Glomerular endothelial cell (primary cell): ENCODE measurements at places on chromosomes 6 and 20.

DNA sequence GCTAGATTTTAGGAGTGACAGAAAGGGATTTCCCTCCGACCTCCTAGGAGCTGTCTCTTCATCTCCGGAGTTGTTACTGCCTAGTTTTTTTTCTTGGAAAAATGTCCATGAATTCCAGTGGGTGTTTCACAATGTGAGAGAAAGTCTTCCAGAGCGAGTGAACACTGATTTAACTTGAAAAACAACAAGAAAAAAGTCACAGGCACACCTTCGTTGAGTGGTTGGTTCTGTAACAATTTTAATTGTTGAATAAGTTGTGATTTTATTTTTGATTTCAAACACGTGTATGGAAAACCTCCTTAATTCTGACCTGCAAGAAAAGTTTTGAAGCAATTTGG, 2.9 kb downstream of the TFAP2C start:
- DNase-seq, result no peak

- no peak for DNase-seq
Measured at GRCh38 chr6:127397729-127398630, 54.6 kb upstream of the ECHDC1 start.

- DNase-seq, result no peak
Measured at GRCh38 chr20:32839227-32839981, 19.3 kb upstream of the EFCAB8 start.

- DNase-seq, result no peak
Measured at GRCh38 chr6:11964729-11965335, 47.3 kb upstream of the HIVEP1 start.

GRCh38 chr6:40931931-40932330, 107.1 kb downstream of the UNC5CL start:
- no peak for DNase-seq

DNA sequence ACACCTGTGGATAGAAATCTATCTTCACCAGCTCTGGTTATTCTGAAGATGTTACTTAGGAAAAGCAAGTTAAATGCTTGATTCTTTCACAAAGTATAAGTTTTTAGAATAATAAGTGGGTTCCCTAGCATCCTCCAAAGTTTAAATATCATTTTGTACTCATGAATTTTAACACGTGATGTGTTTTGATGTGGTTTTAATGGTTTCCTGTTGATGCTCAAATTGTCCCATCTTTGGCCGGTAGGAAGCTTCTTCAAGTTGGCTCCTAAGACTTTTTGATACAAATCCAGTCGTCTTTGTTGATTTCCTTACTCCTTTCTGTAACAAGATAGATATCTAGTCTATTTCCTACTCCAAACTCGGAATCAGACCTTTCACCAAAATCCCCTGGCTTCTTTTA, 94.5 kb upstream of the STXBP5 start:
- no peak for DNase-seq

- no peak for DNase-seq
Measured at GRCh38 chr6:110658631-110659211, 156.5 kb downstream of the CDK19 start.

DNA sequence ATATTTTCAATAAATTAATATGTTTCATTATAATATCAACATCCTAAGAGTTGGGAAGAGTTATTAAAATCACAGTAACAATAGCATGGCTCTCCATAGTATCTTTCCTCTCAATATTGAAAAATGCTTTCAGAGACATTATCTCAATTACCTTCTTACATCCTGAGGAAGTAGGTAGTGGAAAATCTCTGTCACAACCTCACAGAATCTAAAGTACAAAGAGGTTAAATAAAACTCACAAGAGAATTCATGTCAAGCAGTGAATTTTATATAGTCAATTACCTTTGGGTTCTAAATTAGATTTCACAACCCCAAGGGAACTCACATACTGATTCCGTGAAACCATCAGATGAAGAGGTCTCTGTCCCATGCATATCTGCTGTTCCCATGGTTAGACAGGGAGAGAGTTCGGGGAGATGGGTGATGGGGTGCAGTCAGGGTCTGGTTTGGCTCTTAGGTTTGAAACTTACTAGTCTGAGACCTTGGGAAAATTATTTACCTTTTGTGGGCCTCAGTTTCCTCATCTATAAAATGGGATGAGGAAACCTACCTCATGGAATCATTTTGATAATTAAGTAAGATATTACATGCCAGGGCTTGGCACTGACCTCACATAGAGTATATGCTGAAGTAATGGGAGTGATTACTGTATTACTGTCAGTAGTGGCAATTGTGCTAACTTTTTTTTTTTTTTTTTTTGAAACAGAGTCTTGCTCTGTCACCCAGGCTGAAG, 74.0 kb upstream of the SNX9 start:
- no peak for DNase-seq

- DNase-seq, result no peak
Measured at GRCh38 chr6:12593771-12594529, 122.6 kb upstream of the PHACTR1 start.

- DNase-seq, result no peak
Measured at GRCh38 chr6:44035621-44036020, 91.6 kb downstream of the MRPL14 start.

GRCh38 chr6:144478483-144478882, 193.3 kb downstream of the UTRN start:
- DNase-seq, result no peak

- DNase-seq, result no peak
Measured at GRCh38 chr6:47767102-47767501, 14.7 kb upstream of the OPN5 start.

DNA sequence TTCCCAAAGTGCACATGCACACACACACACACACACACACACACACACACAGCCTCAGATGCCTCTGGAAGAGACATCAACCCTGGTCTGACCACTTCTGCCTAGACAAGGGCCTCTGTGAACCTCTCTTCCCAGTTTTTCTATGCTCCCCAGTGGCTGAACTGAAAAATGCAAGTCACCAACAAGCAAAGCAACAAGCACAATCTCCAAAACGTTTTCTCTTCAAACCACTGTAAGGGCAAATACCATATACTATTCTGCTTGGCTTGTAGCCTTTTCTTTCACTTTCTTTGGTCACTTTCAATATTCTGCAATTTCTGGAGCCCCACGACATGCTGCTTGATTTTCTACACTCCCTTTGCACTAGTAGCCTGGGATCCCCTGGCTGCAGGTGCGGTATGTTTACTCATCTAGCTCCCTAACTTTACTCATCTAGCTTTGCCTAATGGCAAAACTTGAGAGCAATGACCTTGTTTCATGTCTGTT, 121.4 kb upstream of the DST start:
- DNase-seq, result no peak

- no peak for DNase-seq
Measured at GRCh38 chr20:8393381-8393780, 261.3 kb downstream of the PLCB1 start.

GRCh38 chr20:38133680-38134426, 31.2 kb downstream of the TGM2 start:
- DNase-seq, result no peak

DNA sequence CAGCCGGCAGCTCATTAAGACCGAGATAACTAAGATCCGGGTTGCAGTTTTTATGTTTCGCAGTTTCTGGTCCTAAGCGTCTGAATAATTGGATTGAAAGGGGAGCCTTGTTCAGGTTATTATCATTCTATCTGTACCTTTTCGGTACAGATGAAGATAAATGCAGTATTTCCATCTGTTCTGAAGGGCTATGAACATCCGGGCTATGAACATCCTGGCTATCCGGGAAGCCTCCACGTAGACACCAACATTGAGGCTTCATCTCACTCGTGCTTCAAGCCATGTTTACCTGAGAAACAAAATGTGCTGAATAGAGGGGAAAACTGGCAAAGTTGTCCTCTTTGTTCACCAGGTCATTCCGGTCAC, 399 bp upstream of the REPS1 start:
- no peak for DNase-seq

DNA sequence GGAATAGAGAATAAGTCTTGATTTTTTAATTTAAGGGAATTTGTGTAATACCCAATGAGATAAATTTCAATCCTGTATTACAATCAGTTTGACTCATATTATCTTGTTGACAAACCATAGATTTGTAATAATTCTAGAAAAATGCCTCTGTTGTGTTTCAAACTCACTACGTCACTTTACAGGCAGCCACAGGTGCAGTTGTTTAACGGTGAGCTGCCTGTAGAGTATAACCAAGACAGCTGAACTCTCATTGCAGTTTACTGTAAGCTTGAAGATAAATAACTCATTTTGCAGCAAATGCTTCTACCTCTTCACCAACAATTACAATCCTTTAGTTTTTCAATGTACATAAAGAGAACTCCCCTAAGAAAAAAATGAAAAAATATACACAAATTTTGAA, 114.3 kb downstream of the PRKN start:
- no peak for DNase-seq

GRCh38 chr6:136365776-136366354, 76.2 kb upstream of the BCLAF1 start:
- no peak for DNase-seq

DNA sequence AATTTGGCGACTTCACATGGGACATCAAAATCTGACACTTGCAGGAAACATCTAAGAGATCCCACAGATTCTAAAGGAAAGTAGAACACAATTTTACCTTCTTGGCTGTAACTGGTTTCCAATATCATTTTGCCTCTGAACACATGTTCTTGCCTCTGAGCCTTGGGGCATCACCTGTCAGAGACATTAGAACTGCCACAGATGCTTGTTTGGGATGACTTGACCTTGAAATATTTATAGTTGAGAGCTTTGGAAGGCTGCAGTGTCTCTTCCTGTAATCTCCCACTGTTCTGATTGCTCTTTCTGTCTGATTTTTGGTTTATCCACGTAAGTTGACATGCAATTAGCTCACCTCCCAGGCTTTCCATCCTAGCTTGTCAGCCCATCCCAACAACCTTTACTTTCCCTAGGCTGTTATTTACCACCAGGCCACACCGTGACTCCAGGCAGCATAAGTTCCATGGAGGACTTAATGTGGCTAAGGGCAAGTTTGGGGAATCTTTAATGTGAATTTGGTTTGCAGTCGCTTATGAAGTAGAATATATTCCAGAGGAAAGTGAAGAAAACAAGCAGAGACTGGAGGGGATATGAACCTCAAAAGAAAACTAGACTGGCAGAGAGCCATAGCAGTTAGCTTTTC, 256.5 kb upstream of the RIN2 start:
- no peak for DNase-seq

DNA sequence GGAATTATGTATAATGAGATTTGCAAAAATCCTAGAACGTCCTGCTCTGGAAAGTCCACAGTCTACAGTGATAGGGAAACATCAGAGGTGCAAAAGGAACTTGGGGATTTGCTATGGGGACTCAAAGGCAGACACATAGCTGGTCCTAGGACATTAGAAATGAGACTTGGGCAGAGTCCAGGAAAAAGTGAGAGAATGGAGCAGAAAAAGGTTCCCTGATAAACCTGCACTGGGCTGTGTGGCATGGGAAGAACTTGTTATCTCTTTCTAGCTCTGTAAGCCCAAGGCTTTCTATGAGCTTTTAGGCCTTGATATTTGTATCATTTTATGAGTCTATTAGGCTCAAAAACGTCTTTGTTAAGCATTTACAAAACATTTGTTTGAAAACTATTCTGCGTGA, 15.2 kb downstream of the PRND start:
- no peak for DNase-seq

DNA sequence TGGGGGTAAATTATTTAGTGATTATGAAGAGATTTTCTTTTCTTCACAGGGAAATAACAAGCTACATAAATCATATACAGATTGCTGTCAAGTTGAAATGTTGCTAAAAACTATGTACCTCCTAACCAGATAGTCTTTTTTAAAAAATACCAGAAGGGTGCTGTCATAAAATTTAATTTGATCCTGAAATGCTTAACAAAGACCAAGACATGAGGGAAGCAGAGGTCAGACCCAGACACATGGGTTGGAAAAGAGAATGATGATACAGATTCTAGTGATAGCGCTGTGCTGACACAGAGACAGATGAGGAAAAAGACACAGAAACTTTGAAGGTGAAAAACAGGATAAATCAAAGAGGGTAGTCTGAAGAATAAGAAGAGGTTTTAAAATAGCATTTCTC, 573.1 kb downstream of the HACE1 start:
- no peak for DNase-seq

- DNase-seq, result no peak
Measured at GRCh38 chr6:131858765-131859415, 51.1 kb downstream of the ENPP1 start.

- no peak for DNase-seq
Measured at GRCh38 chr6:125558907-125559306, 190.5 kb upstream of the HEY2 start.

- DNase-seq, result no peak
Measured at GRCh38 chr6:162245830-162246420, 481.6 kb downstream of the PRKN start.

GRCh38 chr6:143724876-143725275, 47.1 kb downstream of the PHACTR2 start:
- no peak for DNase-seq
